ENCODE measurements at places on chromosomes 12 and 14.
A peak's percentile ranks its signal among the peaks of the same experiment; 100 is the strongest.

GRCh38 chr14:90753456-90754005, 62.7 kb downstream of the TTC7B start:
- DNase-seq, result no peak

GRCh38 chr12:50282721-50283228, 545 bp downstream of the LIMA1 start:
- peak; percentile 63 for DNase-seq

DNA sequence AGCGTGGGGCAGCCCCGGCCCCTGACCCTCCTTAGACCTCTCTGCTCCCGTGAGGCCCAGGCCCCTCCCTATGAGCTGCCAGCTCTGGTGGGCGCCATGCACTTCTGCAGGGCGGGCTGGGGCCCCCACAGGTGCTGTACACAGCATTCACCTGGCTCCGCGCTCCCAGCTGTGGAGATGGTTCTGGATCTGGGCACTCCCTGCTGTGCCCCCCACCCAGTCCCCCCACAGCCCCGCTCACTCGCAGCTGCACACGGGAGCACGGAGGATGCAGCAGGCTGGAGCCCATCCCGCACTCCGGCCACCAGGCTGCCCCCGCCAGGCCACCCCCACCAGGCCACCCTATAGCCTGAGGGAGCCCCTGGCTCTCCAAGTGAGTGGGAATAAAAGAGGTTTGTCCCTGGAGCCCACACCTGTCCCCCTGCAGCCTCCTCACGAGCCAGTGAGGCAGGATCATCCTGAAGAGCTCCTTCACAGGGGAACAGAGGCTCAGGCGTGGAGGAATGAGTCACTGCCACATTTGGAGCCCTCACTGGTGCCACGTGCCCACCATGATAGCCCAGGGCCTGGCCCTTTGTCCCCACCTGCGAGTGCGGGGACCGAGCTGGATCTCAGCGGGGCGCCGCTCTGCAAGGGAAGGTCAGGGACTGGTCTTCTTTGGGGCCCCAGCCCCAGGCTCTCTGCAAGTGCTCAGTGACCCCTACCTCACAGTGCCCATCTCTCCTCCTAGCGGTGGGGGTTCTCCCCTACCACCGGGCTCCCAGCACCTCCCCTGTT, 1.9 kb downstream of the ADSS1 start:
- no peak for DNase-seq

GRCh38 chr12:105580821-105581352, 250.4 kb downstream of the C12orf75 start:
- DNase-seq, result no peak

DNA sequence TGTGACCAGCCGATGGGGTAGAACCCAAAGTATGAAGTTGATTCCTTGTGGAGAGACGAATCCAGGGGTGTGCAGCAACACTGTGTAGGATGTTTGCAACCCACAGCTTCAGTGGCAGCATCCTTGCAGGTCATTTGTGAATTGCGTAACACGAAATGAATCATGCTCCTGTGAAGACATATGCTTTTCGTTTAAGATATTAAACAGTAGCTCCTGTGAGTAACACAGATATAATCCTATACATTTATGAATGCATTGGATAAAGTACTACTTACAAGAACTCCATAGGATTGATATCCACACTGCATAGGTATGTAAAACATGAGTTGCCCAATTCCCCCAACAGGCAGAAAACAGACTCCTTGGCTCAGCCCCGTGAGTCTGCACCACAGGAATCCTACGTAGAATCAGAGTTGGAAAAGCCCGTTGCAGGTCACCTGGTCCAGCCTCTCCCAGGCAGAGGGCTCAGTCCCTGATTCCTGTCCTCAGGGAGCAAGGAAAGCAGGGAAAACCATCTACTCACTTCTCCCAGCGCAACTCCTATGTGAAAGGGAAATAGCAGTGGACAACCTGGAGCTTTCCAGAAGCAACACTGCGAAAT, 75.8 kb downstream of the GPATCH2L start:
- DNase-seq, result peak; percentile 58

DNA sequence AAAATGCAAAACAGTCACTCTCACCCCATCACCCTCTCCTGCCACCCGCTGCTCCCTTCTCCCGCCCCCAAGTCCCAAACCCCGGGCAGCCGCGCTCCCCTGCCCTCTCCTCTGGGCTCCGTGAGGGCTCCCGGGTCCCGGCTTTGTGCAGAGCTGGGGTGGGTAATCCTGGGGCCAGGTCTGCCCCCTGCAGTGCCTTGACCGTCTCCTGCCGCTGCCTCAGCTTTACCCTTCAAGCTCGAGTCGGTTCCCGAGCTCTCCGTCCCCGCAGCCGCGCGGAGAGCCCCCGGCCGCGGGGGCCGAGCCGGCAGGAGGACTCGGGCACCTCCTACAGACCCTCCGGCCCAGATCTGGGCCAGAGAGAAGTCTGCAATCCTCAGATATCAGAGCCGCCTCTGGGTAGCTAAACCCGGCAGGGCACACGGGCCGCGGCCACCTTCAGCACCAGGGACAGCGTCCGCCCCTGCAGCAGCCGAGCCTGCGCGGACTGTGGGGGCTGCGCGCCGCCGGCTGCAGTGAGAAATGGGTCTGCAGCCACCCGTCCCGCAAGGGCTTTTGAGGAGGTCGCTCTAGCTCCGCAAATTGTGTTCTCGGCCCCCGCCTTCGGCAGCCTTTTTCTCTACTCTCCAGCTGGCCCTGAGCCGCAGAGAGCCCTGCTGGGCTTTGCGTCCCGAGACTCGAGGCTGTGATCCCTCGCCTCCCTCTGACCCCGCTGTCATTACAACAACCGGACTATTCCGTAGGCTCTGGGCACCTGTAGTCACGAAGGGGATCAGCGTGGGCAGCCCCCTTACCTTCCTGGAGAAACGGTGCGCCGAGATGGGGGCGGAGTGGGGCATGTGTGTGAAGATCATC, 1.2 kb downstream of the PRMT8 start:
- peak; percentile 52 for DNase-seq

DNA sequence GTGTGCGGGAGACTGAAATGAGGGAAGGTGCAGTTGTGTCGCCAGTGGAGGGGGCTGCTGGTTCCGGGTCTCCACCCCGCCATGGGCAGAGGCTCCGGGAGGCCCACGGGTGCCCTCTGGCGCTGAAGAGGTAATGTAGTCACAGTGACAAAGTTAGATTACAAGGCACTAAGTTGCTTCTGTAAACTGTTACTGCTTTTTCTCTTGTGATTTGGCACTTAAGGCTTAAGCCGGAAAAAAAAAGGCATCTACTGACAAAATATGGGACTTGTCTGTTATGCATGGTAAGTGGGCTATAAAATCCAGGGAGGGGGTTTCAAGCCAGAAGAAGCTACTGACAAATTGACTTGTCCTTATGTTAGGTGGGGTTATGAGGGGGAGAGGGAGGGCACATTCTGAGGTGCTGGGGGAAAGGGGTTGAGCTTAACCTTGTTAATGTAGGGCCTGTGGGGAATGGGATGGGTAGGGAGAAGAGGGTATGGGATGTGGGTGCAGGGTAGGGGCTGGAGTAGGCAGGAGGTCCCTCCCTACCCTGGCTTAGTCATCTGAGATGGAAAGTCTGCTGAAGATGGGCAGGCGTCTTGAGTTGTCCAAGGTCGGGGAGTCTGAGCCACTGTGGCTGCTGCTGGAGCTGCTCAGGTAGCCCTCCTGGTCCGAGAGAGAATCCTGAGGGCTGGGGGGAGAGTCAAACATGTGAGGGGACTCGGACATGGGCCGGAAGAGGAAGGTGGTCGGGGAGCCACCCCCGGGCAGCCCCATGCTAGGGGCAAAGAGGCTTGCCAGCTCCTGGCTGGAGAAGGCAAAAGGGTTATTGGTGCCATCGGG, 3.7 kb downstream of the ZFP36L1 start:
- peak; percentile 75 for DNase-seq

DNA sequence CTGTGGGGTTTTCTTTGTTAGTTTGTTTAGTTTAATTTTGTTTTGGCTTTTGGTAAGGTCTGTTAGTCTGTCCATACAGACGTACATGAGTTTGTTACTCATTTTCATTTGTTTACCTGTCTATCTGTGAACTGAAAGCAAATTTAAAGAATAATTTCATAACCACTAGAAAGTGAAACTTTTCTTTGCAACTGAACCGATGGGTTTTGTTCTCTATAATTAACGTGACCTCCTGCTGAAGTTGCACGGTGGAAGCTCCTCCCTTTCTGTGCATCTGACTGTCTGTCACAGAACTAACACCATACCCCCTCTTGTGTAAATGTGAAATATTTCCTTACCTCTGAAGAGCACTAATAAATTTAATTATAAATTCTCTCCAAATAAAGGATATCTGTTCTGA, 595.5 kb downstream of the GALC start:
- DNase-seq, result no peak

DNA sequence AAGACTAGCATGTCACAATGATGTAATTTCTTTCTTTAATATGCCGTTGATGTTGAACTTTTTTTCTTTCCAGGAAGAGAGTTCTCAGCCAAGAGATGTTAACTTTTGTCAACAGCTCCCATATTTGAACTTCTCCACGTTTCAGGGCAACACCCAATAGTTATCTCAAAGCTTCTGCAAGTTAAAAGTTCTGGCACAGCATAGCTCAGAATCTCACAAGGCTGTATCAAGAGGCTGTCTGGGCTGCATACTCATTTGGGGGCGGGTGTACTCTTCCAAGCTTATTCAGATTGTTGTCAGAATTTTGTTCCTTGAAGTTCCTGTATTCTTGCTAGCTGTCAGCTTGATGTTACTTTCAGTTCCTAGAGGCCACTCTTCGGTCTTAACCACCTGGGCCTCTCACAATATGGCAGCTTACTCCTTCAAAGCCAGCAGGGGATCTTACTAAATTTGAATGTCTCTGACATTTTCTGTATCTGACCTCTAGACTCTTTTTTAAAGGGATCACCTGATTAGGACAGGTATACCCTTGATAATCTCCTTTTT, 38.9 kb downstream of the KCNC2 start:
- DNase-seq, result peak; percentile 20

GRCh38 chr12:82996168-82996812, 309.6 kb downstream of the TMTC2 start:
- no peak for DNase-seq

DNA sequence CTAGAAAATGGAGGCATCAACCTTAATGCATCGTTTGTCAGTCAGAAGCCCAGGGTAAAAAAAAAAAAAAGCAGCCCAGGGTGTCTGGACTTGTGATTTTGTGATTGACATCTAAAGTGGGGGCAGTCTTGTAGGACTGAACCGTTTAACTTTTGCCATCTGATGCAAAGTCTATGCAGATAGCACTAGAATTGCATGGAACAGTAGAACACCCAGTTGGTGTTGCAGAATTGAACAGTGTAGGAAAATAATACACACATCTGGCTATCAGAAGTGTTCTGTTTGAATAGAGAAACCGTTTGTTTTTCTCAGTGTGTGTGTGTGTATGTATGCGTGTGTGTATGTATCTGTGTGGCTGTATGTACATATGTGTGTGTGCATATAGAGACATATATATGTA, 45.0 kb downstream of the SLCO1A2 start:
- no peak for DNase-seq

GRCh38 chr12:50302686-50303085, 19.4 kb upstream of the LIMA1 start:
- DNase-seq, result peak; percentile 26

GRCh38 chr14:77005559-77005958, 22.9 kb downstream of the IRF2BPL start:
- no peak for DNase-seq

GRCh38 chr14:34701808-34702207, 12.6 kb downstream of the CFL2 start:
- DNase-seq, result no peak

DNA sequence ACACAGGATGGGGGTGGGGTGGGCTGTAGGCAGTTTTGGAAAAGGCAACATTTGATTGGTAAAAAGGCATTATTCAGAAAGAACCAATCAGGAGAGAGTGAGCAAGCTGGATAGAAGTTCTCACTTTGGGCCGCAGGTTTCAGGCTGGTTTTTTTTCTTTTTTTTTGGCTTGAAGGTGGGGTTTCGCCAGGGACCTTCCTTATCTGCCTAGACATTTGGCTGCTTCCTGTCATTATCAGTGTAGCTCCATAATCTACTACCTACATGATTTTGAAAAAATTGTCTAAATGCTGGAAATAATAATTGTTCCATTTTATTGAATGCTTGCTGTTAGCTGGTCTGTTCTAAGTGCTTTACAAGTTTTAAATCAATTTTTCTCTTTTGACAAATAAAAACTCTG, 649.0 kb downstream of the TMTC2 start:
- DNase-seq, result no peak

- no peak for DNase-seq
These were observed 11.1 kb upstream of the FOXN3 start for GRCh38 chr14:89428173-89428523.

- no peak for DNase-seq
These were observed 176.5 kb upstream of the CPNE8 start for GRCh38 chr12:39081910-39082309.

DNA sequence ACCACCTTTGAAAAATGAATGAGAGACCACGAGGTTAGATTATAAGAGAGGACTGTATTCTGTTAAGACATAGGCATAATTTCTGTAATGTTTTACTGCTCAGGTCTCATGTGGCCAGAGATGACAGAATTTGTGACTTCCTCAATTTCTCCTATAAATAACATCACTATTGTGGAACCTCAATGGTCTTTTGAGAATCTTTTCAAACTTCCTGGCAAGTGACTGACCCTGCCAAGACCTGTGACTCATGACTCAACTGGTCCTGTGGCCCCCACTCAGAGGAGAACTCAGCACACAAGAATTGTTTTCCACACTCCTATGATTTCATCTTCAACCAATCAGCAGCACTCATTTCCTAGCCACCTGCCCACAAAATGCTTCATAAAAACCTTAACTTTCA, 508.2 kb upstream of the ATP2B1 start:
- DNase-seq, result peak; percentile 45

DNA sequence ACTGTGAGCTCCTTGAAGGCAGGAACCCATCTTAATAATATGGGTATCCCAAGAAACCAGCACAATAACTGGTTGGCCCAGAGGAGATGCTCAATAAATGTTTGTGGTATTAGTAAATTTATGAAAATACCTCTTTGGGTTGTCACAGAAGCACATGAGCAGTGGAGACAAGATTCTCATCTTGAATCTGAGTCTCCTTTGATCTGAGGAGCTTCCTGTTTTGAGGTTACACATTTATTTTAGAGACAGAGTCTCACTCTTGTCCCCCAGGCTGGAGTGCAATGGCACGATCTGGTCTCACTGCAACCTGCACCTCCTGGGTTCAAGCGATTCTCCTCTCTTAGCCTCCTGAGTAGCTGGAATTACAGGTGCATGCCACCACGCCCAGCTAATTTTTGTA, 247.4 kb downstream of the NRXN3 start:
- no peak for DNase-seq

DNA sequence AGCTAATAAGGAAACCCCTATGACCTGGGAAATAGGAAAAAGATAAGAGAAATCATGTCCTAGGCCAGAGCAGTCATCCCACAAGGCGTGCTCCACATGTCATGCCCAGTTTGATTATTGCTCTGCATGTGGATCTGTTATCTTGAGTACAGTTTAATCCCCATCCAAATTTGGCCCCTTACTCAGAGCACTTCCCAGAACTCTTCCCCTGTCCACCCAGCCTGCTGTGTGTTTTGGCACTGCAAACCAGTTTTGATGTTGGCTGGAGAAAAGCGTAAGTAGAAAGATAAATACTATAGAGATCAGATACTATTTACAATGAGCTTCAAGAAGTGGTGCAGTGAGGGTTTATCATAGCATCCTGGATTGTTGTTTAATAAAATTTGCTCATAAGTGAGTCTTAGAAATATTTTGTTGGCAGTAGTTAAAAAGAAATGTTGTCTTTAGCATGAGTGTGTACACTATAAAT, 83.8 kb downstream of the PTPRB start:
- peak; percentile 90 for DNase-seq

- no peak for DNase-seq
These were observed 17.4 kb downstream of the GALNT4 start for GRCh38 chr12:89507015-89507824.

- DNase-seq, result no peak
These were observed 109.5 kb downstream of the PAX9 start for GRCh38 chr14:36771028-36771640.

- DNase-seq, result no peak
These were observed 80.0 kb upstream of the SLC8A3 start for GRCh38 chr14:70268760-70269159.

Measured in fibroblast of the aortic adventitia (primary cell).